Central memory CD4-positive, alpha-beta T cell (primary cell): ENCODE measurements at places on chromosomes 1 and 21.

- DNase-seq = no peak
Observed at GRCh38 chr1:47209091-47209490, 19.3 kb upstream of the PDZK1IP1 start.

GRCh38 chr1:76620371-76620770 is 246.9 kb upstream of the ST6GALNAC5 start:
- no peak for DNase-seq

DNA sequence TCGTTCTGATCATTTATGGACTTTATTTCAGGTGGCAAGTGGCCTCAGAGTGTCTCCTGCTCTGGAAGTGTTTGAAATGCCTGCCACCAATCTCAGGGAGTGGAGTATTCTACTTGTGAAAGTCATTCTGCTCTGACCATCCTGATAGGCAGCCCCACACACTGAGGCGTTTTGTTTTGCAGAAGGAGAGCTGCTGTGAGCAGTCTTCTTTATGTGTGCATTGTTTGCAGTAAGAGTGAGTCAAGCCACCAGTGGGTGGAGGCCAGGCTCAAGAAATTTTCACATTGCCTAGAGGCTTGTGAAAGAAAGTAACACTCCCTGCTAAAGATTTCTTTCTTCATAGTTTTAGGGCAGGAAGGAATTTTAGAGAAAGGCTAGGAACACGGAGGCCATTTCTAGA is 204.4 kb downstream of the SLC35F3 start:
- no peak for DNase-seq

DNA sequence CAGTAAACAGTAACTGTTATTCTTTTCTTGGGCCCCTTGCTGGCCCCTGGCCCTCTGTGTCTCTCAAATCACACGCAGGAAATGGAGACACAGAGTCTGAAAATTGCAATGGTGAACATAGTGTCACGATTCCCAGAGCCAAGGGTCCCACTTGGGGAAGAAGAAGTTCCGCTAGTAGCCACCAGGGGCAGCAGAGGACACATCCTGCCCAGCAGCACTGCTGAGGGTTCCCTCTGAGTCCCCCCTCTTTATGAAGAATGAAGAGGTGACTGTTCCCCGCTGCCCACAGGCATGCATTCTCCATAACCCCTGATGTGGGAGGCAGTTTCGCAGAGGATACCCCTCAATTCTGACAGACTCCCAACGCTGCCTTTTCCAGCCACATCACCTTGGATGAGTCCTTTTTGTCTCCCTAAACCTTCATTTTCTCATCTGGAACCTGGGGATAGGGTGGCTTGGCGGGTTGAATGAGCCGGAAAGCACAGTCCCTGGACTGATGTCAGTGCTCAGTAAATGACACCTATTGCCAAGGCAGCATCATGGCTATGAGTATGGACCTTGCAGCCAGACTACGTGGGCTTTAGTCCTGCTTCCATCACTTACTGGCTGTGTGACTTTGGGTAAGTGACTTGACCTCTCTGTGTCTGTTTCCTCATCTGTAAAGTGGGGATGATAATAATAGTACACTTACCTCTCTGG is 238.0 kb upstream of the TMEM51 start:
- no peak for DNase-seq

GRCh38 chr1:151716771-151717631 is at the start of gene CELF3:
Gene CELF3 (minus strand): TSS chr1:151716803. CDS start chr1:151716020, 783 bp downstream.
- no peak for DNase-seq

- no peak for DNase-seq
Observed at GRCh38 chr1:230861970-230862595, 6.2 kb downstream of the C1orf198 start.

- no peak for DNase-seq
Observed at GRCh38 chr21:34857122-34857713, 188.4 kb downstream of the CLIC6 start.

- DNase-seq = no peak
Observed at GRCh38 chr1:183577897-183578465, 12.3 kb downstream of the NCF2 start.

GRCh38 chr1:150484431-150484830 is 2.8 kb upstream of the TARS2 start:
- DNase-seq = no peak

DNA sequence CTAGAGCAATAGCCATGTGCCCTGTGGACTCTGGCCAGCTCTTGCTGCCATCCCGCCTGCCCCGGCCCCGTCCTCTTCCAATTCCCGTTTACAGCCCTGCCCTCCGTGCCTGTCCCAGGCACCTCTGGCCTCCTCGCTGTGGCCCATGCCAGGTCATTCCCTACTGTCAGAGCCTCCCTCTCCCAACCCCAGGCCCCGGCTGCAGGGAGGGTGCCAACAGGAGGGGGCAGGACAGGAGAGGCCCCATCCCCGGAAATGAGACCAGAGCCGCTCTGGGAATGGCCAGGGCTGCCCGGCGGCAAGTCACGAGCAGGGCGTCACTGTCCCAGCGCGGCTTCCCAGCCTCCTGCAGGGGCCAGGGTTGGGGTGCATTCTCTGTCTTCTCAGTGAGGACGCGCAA is 23.5 kb upstream of the TSPEAR start:
- no peak for DNase-seq

- DNase-seq = no peak
Observed at GRCh38 chr1:208141610-208142192, 102.5 kb downstream of the PLXNA2 start.

DNA sequence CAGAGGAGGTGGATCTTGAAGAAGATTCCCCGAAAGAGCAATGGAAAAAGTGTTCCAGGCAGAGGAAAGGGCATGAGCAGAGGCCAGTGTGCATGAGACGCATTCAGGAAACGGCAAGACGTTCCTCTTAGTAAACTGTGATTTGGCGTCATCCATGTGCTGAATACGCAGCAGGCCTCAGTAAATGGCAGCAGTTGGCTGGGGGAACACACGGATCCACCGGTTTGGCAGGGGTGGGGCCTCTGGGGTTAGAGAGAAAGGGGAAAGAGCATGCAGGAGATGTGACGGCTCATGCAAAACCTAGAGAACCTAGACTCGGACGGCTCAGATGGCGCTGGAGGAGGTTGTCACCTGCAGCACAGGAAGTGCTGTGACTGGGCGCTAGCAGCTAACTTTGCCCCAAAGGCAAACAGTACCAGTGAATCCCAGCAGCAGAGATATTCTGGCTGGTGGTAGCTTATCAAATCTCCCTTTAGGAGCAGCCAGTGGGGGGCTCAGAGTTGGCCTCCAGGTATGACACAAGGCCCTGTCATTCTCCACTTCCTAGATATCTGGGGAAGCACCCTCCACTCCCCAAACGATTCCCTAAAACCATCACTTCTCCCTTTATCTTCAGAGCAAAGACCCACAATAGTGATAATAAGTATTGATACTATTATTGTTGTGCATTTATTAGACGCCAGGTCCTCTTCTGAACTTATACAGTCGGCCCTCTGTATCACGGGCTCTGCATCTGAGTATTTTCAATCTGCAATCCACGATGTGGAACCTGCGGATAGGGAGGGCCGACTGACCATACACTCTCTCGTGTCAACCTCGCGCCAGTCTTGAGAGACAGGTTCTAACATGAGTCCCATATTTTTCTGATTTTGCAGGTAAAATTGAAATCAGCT is 7.6 kb downstream of the LAPTM5 start:
- peak; percentile 89 for DNase-seq

GRCh38 chr1:153532769-153533599 is 2.8 kb downstream of the S100A6 start:
- DNase-seq = peak; percentile 73

GRCh38 chr1:40877698-40878097 is 15.5 kb upstream of the CITED4 start:
- DNase-seq = no peak

DNA sequence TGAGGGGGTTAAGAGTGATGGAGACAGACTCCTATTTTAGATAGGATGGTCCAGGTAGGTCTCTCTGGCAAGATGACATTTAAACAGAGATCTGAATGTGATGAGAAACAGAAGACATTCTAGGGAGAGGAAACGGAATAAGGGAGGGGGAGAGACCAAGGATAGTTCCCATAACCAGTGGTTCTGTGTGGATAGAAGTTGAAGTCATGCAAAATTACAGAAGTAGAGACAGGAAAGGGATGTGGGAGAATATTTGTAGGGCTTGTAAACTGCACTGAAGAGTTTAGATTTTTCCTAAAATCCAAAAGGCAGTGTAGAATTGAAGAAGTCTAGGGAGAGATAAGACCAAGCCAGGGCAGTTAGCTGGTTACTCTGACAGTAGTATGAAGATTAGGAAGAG is 200.6 kb downstream of the GRIK1 start:
- no peak for DNase-seq

- no peak for DNase-seq
Observed at GRCh38 chr1:66761221-66761620, 9.0 kb downstream of the DYNLT5 start.
